ENCODE measurements at places on chromosomes 4 and X. TPM values are rescaled to one million over a fixed set of nuclear protein-coding genes. Genes with fewer than 3 reads are reported as not detected.

Gene FAM9A
- total RNA-seq, result not detected

Gene CCDC120
- total RNA-seq, result 4.2 TPM

Gene HGFAC
- not detected for total RNA-seq

Gene ZNF732
- not detected for total RNA-seq

Gene MAGEB1
- total RNA-seq, result not detected
